ENCODE measurements at places on chromosomes 4 and X.

- DNase-seq, result no peak
Measured at GRCh38 chrX:39893417-39894338, 204.1 kb downstream of the BCOR start.

GRCh38 chrX:12423346-12423745 lies 285.1 kb downstream of the FRMPD4 start:
- no peak for DNase-seq

DNA sequence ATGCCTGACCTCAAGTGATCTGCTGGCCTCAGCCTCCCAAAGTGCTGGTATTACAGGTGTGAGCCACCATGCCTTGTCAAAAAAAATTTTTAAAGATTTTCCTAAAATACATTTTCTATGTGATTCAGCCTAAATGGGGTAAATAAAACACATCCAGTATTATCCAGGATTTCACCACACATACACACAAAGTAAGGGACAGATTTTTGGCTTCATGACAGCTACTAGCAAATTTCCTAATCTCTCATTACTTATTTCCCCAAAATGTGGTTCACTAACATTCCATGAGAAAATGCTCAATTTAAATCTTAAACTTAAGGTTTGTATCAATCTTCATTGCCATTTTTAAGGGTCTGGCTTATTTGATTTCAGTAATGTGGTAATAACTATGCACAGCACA lies 348.5 kb upstream of the INTU start:
- no peak for DNase-seq

DNA sequence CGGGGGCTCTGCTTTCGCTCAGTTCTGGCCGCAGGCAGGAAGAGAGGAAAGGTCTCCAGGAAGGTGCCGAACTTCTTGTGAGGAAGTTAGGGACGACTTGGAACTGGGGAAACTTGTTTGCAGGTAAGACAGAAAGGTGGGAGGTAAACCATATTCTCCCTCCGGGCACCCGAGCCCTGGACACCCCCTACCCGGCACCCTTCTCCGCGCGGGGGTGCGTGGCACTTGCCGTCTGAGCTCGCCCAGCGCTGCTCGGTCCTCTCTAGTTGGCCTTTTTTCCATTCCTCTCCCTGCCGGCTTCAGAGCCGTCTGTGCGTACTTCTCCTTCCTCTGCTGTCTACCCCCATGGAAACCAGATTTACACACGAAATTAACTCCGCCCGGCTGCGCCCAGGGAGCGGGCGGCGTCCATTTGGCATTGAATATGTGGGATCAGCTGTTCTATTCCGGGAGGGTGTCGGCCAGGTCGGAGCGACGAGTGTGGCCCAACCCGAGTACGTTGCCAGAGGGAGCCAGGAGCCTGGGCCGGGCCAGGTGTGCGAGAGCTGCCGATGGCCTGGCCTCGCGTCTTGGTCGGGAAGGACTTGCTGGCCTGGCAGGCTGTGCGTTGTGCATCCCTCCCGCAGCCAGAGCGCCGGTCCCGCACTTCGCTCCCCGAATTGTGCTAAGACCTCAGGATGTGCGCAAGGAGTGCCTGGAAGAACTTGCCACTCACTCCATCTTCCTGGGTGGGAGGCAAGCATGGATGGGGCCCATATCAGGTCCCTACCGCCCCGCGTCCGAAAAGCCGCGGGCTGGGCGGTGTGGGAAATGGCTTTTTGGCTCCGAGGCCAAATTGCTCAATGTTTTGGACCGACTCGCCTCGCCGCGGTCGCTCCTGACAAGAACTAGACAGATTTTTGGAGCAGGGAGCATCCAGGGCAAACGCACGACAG lies 1.7 kb downstream of the PDGFRA start:
- DNase-seq, result no peak

GRCh38 chr4:6925357-6925836 lies 15.8 kb downstream of the TBC1D14 start:
- DNase-seq, result no peak
